Astrocyte of the hippocampus (primary cell): ENCODE measurements at places on chromosomes 12 and 14.

GRCh38 chr12:48934312-48934706, 9.0 kb upstream of the FKBP11 start:
- no peak for DNase-seq

- no peak for DNase-seq
Observed at GRCh38 chr14:105863296-105864108, 337.1 kb downstream of the TMEM121 start.

GRCh38 chr12:6752167-6752920, 597 bp downstream of the MLF2 start:
- DNase-seq, result peak; percentile 65

DNA sequence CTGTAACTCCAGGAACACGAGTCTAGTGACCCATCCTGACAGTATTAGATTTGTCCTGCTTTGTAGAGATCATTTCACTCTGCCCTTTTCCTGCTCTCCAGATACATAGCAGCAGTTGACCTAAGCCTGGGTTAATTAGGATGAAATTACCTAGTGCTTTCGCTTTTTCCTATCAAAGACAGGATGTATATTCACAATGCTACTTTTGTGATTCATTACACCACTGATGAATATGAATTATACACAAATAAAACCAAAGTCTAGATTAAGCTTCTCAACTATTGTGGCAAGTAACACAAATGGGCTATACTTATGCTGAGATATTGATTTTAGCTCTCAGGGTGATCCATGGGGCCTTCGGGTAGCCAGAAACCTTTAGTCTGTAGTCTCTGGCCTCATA, 17.9 kb downstream of the CERS5 start:
- no peak for DNase-seq

GRCh38 chr12:81022531-81022930, 55.3 kb upstream of the ACSS3 start:
- no peak for DNase-seq

DNA sequence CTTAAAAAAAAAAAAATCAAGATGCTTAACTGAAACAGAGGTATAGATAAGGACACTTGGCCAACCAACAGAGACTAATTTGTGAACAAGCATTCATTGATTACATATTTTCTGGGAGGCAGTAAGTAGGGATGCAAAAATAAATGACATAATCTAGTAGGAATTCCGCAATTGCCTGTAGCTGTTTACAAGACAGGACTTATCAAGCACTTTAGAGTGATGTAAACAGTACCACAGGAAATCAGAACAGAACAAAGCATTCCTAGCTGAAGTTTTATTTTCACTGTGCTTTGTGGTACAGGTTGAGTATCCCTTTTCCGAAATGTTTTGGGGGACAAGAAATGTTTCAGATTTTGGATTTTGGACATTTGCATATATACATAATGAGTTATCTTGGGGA, 68.2 kb upstream of the FGD4 start:
- DNase-seq, result peak; percentile 53

DNA sequence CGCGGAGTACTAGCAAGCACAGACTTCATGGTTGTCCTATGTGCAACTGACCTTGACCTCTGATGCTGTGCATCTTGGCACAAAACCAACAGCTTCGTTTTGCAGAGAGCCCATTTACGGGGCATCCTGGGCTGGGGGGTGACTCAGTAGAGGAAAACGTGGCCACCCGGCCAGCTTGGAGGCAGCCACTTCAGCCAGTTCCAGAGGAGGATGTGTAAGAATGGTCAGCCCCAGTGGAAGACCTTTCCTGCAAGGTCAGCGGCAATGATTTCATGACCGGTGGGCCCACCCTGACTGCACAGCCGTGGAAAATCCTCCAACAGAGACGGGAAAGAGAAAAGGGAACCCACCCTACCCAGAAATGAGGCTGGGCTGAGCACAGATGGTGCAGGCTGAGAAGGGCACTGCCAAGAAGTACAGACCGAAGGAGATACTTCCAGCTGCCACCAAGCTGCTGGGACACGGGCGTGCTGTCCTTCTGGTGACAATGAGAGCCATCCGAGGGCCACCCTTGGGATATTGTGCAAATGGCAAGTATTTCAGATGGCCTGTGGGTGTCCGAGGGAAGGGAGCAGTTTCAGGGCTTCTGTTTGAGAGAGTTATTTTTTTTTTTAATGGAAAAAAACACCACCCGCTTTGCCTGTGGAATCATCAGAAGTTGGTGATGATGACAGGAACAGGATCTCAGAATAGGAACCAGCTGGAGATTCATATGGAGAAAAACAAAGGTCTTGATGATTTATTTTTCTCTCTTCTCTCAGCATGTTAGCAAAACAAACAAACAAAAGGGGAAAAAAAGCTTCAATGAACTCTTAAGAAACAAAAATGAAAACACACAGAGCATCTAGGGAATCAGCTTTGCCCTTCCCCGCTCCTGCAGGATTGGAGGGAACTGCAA, 120.2 kb upstream of the RFLNA start:
- DNase-seq, result peak; percentile 47

GRCh38 chr12:88650715-88651114, 70.4 kb upstream of the KITLG start:
- DNase-seq, result peak; percentile 7

DNA sequence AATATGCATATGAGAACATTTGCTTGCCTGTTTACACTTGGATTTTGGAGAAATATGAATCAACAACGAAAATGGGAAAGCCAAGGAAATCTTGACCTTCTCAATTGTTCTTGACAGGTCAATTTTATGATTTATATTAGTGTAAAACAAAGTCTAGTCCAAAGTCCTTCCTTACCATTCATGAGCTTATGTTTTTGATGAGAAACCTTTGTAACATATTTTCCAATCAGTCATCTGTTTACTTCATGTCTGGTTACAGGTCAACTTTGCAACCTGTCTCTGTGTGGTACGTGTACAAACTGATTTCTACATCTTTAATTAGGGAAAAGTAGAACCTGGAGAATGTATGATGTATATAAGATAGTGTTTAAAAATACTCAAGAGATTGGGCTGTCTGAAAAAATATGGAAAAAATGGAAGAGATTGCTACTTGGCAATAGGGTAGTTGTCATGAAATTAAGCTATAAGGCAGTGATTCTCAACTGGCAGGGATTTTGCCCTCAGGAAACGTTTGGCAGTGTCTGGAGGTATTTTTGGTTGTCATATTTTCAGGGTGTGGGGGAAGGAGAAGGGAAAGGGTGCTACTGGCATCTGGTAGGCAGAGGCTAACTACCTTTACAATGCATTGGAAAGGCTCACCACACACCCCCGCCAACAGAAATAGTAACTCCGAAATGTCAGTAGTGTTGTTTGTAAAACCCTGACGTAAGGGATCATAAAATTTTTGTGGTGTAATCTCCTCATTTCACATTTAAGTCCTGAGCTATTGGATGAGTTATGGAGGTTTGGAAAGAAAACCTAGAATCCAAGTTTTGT, 110.4 kb upstream of the PTPRB start:
- no peak for DNase-seq

DNA sequence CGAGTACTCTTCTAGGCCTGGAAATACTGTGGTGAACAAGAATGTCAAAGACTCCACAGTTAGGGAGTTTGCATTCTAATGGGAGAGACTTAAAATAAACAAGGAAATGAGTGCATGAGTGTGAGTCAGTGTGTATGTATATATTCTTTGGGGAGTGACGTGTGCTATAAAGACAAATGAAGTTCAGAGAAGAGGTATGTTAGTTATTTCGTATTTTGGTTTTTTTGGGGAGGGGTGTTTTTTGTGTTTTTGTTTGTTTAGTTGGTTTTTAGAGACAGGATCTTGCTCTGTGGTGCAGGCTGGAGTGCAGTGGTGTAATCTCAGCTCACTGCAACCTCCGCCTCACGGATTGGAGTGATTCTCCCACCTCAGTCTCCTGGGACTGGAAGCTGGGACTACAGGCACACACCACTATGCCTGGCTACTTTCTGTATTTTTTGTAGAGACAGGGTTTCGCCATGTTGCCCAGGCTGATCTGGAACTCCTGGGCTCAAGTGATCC, 74.3 kb downstream of the SRGAP1 start:
- DNase-seq, result peak; percentile 69

- no peak for DNase-seq
Observed at GRCh38 chr14:70828188-70828587, 18.9 kb upstream of the MAP3K9 start.

DNA sequence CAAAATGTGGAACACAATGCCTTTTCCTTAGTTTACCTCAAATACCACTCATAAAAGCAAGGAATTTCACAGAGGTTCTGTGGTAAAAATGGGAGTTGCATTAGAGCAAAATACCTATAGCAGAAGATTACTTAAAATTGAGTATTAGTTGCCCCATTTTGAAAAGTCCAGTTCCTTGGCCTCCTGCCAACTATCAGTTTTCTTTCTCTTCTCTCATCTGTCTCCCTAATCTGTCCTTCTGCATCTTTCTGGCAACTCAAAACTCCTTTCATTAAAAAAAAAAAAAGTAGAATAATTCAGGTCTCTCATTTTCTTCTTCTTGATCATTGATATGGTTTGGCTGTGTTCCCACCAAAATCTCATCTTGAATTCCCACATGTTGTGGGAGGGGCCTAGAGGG, 127.3 kb downstream of the ATP23 start:
- no peak for DNase-seq

GRCh38 chr14:23829736-23830471, 123.7 kb upstream of the DHRS4 start:
- peak; percentile 92 for DNase-seq

DNA sequence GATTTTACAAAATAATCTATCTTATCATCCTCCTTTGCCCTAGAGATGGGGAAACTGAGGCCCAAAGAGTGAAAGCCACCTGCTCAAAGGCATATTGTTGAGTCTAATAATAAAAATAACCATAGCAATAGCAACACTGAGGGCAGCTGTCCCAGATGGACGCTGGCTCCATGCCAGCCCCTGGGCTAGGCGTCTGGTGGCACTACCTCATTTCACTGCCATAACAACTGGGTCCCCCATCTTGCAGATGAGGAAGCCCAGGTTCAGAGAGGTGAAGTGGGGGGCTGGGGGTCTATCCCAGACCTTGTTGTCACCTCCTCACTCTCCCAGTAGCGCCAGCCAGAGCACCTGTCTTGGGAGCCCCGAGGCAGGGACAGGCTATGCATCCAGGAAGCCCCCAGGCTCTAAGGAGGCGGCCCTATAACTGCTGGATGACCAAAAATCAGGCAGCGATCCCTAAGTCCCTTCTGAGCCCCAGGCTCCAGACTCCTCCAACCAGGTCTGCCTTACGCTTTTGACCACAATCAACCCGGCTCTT, 12.8 kb downstream of the BDKRB2 start:
- DNase-seq, result no peak

DNA sequence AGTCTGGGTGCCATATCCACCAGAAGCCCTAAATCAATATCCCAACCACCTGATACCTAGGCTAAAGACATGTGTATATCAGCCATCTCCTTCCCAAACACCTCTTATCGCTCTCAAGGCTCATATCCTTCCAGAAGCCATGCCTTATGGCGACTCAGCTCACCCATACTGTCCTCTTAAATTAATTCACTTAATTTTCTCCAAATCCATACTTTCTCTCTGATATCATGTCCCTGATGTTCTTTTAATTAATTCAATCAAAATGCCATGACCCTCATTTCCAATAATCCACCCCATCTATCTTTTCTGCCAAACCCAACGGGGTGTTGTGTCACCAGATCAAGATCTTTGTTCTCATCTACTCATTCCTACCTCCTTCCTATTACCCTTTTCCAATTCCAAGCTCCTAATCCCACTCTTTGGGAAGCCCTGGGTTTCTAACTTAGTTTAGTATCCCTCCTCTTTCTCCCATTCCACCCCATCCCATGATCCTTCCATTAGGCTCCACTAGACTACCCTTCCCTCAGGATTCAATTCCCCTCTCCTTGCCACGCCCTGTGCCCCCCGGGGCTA, 723 bp downstream of the ATF7 start:
- no peak for DNase-seq

DNA sequence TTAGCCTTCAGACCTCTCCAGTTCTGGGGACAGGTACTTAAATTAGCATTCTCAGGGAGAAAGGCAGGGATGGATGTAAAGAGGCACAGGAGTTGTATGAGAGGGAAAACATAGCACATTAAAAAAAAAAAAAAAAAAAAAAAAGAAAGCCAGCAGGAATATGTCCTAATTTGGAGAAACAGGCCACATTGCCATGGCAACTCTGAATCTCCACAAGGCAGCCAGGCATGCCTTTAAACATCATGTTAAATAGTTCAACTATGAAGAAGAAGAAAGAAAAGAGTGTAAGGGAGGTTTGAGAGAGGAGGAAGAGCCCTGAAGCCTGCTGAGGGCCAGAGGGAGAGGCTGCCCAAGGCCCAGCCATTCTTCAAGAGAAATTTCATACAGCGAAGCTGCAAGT, 145.8 kb downstream of the GRIN2B start:
- DNase-seq, result peak; percentile 35

GRCh38 chr14:95314609-95315008, 5.1 kb downstream of the CLMN start:
- peak; percentile 62 for DNase-seq

GRCh38 chr14:92316937-92317336, 6.0 kb upstream of the SLC24A4 start:
- no peak for DNase-seq

DNA sequence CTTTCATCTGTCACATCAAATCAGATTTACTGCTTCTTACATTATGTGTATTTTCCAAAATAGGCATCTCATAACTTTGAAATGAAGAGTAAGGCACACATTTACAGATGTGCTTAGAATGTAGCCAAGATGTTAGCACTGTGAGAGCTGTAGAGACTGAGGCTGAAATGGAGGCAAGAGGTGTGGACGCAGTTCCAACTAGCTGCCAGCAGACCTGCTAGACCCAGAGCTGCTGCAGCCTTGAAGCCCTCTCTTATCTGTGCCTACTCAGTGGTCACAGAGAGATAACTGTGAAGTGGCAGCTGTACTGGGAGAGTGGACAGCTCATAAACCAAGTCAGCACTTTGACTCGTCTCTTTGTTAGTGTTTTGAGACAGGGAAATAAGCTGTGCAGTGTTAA, 470.9 kb downstream of the CCER1 start:
- DNase-seq, result no peak

DNA sequence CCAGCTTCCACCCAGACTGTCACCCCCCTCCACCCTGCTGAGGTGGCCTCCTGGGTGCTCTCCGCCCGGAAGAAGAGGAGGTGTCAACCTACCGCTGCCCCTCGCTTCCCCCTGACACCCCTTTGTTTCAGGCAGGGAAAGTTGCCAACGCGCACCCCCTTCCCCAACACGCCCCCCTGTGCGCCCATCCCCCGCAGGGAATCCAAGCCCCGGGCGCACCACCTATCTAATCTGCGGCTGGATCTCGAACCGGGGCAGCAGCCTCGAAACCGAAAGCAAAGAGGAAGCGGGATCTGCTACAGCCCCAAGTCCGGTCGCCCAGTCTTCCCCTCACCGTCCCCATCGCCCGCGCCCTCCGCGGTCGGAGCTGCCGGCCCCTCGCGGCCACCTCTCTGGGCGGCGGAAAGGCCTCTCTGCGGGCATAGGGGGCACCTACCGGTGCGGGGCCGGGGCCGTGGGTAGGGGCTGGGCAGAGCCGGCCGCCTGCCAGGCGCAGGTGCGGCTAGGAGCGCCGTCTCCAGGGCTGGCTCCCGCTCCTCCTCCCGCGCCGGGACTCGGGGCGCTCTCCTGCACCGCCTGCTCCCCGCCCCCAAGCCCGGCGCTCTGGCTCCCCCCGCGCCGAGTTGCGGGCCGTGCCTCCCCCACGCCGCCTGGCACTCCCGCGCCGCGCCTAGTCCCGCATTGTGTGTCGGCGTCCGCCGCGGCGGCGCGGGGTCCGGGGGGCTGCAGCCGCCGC, 18.3 kb upstream of the PLEKHH1 start:
- DNase-seq, result peak; percentile 63
